CD4-positive, alpha-beta T cell treated with Interleukin-2 at 100 ng/mL for 4 hours (primary cell): ENCODE measurements at places on chromosomes 4 and X.

DNA sequence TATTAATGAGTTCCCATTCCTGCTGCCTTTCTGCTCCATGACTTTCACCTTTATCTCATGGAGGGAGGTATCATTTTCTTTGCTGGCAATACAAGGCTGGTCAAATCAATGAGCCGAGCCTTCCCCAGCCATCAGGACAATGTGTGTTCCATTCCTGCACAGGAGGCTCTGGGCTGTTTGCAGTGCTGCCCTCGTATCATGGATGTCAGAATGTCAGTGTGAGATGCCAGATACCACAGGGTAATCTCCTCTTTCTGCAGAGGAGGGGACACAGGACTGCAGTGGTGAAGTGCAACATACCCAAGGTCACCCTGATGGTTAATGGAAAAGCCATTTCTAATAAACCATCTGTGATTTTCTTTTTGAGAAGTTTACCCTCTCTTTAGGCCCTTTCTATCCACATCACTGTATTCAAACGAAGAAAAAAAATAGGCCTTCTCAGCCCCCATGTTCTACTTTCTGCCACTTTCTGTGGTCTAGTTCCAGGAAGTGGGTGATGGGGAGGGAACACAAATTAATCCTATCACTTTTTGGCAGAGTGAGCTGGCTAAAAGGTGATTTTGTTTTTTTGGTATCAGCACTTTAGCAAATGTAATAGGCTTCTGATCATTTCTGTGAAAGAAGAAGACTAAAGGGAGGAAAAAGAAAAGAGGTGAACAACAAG lies 490.2 kb upstream of the BOD1L1 start:
- no peak for DNase-seq

DNA sequence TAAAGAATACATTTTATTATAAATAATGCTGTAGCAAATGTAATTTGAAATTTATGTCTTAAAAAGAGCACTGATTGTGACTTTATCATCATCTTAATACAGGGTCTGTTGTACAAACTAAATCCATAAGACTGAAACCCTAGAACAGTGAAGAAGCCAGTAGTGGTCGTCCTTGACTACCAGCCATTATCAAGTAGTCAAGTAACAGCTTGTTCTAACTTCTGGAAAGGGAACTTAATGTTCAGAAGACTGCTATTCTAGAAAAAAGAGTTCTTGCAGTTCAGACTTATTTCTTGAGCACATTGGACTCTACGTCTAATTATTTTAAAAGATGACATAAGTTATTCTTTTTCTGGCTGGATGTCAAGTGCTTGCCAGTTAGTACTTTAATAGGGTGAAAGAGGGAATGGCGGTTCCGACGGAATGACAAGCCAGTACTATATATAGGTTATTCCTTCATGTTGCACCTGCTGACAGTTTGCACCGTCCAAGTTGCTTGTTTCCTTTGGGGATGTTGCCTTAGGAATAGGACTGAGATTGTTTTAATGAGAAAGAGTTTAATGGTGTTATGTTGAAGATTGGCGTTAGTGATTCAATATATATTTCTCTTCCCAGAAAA lies 109.9 kb downstream of the RAPGEF2 start:
- DNase-seq = no peak

DNA sequence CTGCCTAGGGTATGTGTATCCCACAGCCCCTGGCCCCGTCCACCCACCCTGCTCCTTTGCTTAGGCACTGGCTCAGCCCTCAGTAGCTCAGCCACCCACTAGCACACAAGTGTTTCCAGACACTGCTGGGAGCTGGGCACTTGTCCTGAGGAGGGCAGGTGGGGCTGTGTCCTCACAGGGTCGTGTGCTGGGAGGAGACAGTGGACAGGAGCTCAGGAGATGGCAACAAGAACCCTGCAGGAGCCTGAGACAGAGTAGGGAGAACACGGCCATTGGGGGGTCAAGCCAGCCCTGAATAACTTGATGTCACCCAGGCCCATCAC lies 5.5 kb upstream of the CPLX1 start:
- DNase-seq = no peak

- DNase-seq = no peak
These were observed 1.4 kb upstream of the CEP135 start for GRCh38 chr4:55947254-55947882.

DNA sequence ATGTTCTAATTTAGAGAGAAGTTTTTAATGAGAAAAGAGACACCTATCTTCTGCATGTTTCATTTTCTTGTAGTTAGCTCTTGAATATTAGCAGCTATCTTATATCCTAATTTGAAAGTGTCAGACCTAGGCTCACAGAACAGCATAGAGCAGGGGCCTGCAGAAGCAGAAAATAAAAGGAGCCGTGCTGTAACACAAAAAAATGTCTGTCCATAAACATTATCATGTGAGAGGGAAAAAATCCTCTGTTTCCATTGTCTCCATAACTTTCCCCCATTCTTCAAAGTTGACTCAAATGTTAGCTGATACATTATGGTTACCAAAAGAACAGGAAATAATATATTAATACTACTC lies 329.2 kb upstream of the EPHA5 start:
- no peak for DNase-seq

GRCh38 chr4:27005501-27005900 lies 144.9 kb downstream of the STIM2 start:
- no peak for DNase-seq

- DNase-seq = peak; percentile 64
These were observed 151.5 kb downstream of the CORIN start for GRCh38 chr4:47686294-47686872.

DNA sequence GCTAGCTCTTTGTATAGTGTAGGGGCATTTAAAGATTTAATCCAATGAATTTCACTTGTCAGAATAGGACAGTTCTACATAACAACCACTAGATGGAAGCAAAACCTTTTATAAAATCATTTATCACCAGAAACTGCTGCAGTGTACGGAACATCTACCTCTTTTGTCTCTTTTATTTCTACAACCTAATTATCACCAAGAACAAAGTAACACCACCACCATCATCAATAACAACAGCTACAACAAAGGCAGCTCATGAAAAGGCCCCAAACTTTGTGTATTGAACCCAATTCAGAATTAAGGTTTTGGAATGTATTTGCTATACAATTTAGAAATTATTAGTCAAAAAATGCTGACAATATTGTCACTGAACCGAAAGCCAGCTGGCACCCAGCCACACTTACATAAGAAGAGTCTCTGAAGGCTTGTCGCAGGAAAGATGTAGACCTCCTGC lies 260.9 kb upstream of the RPS6KA3 start:
- peak; percentile 14 for DNase-seq

DNA sequence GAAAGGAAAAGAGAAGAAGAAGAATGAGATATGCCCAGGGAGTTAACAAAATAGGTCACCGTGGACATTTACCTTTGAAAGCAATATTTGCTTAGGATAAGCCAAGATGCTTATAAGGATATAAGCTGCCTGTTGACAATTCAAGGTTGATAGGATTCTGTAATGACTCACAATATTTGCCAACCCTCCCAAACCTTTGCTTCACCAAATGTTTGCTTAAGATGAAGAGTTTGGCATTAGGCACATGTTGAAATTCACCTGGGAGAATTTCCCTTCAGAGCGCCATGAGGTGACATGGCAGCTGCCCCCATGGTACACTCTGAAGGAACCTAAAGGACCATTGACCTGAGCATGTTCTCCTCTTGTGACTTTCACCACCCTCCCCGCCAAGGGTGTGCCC lies 4.6 kb downstream of the PALLD start:
- no peak for DNase-seq

GRCh38 chr4:97367878-97368277 lies 775.4 kb downstream of the STPG2 start:
- DNase-seq = no peak

- DNase-seq = no peak
These were observed 23.9 kb downstream of the MANBA start for GRCh38 chr4:102736636-102737549.

GRCh38 chrX:47156611-47157520 lies 11.8 kb downstream of the RBM10 start:
- no peak for DNase-seq

DNA sequence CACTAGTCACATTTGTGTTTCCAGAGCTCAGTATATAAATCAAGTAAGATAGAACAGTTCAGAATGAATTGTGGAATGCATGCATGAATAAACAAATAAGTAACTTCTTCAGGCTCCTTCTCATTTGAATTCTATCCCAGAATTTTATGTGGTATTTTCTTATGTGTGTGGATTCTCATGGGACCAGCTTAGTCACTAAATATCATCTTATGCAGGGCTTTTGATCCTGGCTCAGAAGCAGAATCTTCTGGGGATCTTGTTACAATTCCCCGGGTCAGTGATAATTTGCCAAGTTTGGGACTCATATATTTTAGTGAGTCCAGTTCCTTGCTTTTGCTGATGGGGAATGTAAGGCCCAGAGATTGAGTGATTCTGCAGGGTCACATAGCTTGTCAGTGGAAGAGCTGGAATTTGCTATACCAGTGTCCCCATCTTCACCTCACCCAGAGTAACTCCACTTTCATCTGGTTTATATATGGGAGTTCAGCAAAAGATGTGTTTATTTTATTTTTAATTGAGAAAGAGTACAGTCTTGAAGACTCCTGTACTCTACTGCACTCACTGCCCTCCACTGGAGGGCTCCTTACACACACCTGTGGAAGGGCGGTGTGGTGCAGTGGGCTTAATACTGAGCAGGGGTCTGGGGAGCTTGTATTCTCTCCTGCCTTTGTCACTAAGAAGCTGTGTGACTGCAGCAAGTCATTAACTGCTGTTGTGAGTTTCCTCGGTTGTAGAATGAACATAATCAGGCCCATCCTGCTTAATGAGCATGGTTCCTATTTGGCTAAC lies 198.2 kb upstream of the CXorf66 start:
- no peak for DNase-seq

DNA sequence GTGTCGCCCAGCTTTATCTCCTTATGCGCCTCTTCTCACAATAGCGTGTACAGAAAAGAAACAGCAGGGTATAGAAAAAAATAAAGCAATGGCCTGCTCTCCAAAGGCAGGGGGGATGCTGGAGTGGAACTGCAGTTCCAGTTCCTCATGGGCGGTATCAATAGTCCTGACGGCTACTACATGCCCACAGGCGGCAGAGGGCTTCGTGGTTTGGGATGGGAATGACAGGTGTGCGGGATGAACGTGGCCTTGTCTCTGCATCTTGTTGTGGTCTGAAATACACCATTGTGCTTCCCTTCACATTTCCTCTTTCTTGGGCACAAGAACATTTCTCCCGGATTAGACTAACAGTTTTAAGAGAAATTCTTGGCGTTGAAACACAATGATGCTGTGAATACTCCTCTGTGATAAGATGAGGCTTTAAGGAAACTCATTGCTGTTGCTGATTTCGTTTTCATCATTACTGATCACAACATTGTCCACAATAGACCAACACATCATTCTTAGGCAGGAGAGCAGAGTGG lies 124.1 kb upstream of the IGFBP7 start:
- no peak for DNase-seq

GRCh38 chr4:5759236-5760075 lies 48.5 kb downstream of the EVC start:
- DNase-seq = no peak

GRCh38 chr4:104979083-104979760 lies 167.5 kb upstream of the TET2 start:
- no peak for DNase-seq

DNA sequence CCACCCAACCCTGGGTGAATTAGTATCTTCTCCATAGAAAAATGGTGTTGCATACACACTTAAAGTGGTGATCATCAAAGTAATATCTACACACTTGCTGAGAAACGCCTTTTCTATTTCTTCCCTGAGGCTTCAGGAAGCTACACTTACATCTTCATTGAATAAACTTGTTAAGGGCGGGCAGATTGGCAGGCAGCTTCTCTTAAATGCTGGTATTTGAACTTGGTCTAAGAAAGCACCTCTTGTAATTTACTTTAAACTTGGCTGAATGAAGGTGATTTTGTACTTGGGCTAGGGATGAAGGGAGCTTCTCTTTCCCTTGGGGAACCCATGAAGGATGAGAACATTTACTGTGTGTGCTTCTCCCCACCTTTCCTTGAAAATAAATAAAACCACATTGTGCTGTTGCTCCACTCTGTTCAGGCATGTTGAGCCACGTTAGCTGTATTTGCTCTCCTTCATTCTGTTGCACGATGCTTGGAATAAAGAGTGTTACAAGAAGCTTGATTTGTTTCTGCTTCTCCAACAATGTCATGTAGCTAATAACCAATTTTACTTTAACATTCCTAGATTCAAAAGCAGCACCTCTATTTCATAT lies 430.1 kb downstream of the ANKRD50 start:
- DNase-seq = no peak

- DNase-seq = no peak
These were observed 17.0 kb upstream of the FRYL start for GRCh38 chr4:48796927-48797679.

DNA sequence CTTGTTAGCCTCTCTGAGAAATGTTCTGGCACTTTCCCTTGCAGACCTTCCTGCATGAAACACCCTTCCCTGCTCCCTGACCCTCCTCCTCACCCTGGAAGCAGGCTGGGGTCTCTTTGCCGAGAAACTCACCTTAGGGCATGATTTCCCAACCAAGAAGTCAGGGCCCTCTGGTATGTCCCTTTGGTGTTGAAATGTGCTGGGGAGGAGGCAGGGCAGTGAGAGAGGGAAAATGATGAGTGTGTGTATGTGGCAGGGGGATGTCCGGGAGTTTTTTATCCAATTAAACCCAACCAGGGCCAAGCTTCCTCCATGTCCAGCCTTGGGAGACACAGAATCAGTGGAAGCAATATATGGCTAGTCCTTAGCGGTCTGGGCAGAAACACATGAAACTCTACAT lies 5.1 kb downstream of the ELF4 start:
- no peak for DNase-seq

GRCh38 chr4:95105983-95106382 lies 348.2 kb downstream of the BMPR1B start:
- no peak for DNase-seq

- DNase-seq = no peak
These were observed 15.2 kb downstream of the GAB1 start for GRCh38 chr4:143351774-143352451.

DNA sequence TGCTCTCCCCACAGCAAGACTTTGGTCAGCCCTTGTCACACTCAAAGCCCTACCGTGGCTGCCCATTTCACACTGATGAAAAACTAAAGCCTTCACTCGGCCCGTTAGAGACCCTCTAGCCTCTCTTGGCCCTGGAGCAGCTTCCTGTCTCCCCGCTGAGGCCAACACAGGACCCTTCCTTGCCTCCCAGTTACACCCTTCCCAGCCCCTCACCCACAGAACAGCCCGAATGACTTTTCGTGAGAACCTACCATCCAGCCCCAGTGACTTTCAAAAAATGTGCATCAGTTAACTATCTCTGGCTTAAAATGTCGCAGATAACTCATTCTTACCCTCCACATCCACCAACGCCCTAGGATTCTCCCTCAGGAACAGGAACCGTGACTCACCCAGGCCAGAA lies 756 bp upstream of the TAF9B start:
- no peak for DNase-seq

DNA sequence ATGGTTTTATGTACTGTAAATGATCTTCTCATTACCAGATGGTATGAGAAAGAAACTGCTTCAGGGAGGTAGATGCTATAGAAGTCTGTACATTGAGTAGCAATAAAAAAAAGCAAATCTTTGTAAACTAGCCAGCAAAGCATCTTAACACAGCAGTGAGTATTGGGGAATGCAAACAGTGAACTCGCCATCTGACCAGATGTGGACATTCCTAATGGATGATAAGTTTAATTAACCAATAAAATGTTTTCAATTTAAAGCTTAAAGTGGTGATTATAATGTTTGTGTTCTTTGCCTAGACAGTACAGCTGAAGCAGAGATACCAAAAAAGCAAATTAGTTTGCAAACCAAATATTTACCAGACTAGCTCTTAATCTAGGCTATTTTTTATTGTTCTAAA lies 1144.2 kb downstream of the FAT4 start:
- DNase-seq = no peak

- no peak for DNase-seq
These were observed 51.1 kb downstream of the TET2 start for GRCh38 chr4:105197777-105198176.
